Left ventricle myocardium inferior (tissue), 1 donor: ENCODE measurements at places on chromosomes 2 and 18.

- no peak for DNase-seq
These were observed 6.0 kb downstream of the SLC4A3 start for GRCh38 chr2:219633276-219634065.

GRCh38 chr2:67670747-67671183, 273.6 kb downstream of the ETAA1 start:
- DNase-seq: no peak

- DNase-seq: no peak
These were observed 29.5 kb upstream of the ZNF396 start for GRCh38 chr18:35406666-35407065.

DNA sequence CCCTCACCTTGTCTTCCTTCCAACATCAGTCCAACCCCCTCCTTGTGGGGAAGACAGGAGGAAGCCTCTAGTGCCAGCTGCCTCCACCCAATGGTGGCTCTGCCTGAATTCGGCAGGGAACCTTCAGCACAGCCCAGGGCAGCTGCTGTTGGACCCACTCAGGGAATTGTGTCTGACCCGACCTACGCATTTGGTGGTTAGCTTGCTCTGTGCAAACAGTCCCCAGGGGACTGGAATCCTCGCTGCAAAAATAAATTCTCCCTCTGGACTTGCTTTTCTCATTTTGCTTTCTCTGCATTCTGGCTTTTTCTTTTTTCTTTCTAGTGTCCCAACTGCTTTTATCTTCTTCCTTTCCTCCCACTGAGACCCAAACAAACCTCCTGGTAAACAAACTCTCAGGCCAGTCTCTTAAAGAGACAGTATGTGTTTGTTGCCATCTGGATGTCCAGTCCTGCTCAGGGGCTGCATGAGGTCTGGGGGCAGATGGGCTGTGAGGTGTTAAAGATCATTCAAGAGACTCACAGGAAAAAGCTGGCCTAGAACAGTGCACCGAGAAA, 137.7 kb upstream of the HAAO start:
- no peak for DNase-seq

DNA sequence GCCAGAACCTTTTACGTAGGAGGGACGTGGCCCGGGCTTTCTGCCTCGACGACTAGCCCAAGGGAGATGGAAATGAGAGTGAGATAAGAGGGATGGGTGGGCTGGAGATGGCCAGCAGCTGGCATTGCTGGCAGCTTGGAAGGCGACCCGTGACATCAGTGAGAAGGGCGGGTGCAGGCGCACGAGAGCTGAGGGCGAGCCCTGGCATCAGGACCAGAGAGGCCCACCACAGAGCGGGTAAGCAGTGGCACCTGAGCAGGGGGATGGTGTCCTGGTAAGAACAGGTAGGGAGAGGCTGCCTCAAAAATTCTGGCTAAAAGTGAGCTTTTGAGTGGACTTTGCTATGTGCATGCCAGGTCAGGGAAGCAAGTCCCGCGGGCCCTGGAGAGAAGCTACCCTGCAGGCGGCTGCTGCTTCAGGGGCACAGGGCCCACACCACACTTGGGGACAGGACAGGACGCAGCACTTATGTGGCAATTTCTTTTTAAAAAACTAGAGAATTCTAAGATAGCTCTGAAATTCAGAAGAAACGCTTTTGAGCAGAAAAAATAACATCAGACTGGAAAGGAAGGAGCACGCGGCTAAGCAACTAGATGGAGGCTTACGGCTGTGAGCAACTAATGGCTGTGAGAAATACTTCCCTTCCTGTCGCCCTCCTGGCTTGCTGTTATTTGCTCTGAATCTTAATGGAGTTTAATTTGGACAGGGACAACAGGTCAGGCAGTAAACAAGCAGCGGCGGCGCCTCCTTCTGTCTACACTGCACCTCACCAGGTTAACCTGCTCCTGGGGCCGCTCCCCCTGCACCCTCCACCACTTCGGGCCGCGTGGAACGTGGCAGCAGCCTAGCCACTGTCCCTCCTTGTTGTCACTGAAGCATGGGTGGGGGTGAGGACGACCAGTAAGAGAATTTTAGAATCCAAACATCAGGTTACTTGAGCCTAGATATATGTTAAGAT, 20.5 kb downstream of the THAP4 start:
- no peak for DNase-seq

GRCh38 chr2:68263632-68264031, 11.3 kb upstream of the PPP3R1 start:
- DNase-seq: no peak

- peak; percentile 12 for DNase-seq
These were observed 27.6 kb downstream of the CENPO start for GRCh38 chr2:24820598-24821432.

GRCh38 chr2:45102141-45102540, 92.9 kb upstream of the SIX2 start:
- DNase-seq: no peak

DNA sequence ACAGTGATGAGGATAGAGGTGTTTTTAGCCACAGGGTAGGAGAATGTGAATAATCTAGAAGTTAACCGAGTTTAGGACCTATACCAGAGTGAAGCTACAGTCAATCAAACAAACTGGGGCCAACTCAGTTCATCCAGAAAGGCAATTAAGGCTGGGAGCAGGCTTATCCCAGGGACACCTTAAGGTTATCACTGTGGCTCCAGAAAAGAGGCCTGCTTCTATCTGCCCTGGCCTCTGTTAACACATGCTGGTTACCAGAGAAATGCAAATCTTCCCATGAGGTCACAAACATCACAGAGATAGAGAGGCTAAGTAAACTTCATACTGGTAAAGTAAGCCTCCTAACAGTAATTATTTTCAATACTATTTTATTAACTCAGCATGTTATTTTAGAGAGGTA, 93.2 kb upstream of the GRB14 start:
- no peak for DNase-seq

DNA sequence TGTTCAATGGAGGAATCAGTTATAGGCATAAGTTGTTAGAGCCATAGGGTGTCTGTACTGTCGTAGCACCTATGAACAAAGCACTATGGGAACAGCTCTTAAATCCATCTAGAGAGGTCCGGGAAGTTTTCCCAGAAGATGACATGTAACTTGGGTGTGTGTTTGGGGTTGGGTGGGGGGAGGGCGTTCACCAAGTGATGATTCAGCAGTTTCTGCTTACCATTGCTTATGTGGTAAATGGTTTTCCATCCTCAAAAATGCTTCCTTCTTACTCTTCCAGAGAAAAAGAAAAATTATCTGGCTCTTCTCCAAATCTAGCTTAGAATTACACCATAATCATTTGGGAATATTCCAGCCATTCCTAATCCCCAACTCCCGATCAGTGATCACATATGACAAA, 361.1 kb upstream of the ZNF521 start:
- DNase-seq: no peak

DNA sequence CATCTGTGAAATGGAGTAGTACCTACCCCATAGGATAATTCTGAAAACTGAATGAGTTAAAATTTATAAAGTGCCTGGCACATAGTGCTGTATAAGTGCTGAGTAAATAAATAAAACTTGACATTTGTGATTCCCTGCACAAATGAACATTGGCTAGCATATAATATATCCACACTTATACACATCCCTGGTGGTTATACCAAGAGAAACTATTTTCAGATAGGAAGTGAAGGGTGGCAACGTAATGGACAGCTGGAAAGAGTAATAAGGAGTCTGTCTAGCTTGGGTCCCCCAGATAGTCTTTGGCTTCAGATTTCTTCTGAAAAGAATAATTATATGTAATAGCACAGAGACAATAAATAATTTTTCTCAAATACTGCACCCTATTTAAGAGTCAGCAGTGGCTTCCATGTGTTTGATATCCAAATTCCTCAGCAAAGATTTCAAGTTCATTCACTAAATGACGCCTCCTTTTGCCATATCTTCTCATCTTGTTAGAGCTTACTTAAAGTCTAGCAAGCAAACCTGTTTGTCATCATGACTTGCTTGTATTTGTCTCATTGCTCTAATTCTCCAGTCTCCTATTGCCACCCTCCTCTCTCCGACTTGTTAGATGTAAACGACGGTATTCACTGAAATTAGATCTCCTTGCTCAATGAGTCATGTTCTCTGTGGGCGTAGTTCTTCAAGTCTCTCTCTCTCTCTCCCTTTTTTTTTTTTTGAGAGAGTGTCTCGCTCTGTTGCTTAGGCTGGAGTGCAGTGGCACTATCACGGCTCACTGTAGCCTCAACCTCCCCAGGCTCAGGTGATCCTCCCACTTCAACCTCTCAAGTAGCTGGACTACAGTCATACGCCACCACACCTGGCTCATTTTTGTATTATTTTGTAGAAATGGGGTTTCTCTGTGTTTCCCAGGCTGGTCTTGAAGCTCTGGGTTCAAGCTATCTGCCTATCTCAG, 8.7 kb upstream of the ADGRF3 start:
- DNase-seq: no peak

DNA sequence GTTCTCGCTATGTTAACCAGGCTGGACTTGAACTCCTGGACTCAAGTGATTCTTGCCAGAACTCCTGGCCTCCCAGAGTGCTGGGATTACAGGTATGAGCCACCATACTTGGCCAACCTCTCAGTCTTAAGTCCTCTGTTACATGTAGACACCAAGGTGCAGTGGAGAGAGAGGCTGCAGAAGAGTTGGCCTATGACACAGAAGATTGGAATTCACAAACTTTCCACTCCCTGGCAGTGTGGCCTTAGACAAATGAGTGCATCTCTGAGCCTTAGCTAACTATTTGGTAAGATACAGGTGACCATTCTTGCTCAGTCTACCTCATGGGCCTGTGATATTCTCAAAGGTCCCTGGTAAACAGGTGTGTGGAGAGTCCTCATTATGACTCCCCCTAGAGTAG, 159.7 kb downstream of the MYCN start:
- DNase-seq: no peak

DNA sequence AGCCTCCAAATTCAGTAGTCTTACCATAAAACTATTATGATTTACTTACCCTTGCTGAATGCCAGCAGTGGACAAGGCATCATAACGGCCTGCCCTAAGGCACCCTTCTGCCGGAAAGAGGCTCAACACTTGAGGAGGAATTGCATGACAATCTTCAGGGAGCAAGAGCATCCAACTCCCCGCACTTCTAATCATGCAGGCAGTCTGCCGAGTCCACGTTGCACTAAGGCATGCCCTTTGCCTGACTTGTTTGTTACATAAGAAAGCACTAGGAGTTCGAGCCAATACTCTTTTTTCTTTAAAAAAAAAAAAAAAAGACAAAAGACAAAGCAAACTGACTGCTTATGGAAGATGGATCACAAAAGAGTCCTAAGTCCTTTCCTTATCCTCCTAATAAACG, 17.9 kb upstream of the SPTBN1 start:
- peak; percentile 75 for DNase-seq

GRCh38 chr18:56284319-56284718, 354.1 kb downstream of the TXNL1 start:
- no peak for DNase-seq

DNA sequence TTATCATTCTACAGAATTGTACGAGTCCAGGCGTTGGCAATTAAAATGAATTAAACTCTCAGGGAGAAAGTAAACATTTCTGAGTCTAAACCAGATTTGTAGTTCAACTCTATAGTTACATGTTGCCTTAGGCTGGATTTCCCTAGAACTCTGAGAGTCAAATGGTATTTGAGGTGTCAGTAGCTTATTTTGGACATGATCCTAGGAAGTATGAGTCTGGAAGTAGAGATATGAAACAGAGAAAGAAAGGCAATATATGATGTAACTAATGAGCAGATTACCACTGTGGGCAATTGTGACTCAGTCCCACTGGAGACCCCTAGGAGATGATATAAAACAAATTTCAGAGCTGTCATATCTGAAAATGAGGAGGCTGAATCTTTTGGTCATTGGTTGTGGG, 199.1 kb upstream of the UBE2E3 start:
- no peak for DNase-seq

DNA sequence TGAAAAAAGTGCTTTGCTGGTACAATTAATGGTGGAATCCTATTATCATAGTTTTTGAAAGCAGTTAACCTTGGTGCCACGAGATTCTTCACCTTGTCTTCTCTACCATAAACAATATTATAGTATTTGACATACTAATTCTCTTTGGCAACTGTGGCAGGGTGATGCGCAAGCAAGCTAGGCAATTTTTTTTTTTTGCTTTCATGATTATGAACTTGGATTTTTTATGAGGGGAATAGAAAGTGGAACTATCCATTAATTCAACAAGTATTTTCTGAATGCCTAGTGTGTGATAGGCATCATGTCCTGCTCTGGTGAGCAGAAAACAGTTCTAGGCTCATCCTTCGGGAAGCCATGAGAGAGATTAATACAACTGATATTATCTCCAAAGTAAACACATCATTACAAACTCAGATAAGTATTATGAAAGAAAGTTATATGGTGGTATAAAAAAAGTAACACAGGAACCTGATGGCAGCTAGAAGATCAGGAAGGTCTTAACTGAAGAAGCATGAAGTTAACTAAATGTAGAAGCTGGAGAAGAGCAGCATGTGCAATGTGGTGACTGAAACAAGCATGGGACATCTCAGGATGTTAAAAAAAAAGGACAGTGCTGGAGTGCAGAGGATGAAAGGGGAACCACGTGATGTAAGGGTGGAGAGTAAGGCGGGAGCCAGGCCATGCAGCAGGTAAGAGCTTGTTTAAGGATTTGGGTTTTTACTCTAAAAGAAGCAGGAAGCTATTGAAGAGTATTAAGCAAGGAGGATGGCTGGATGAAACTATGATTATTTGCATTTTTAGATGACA, 113.7 kb downstream of the ZEB2 start:
- DNase-seq: no peak

GRCh38 chr18:47865183-47865582, 65.3 kb downstream of the SMAD2 start:
- no peak for DNase-seq

DNA sequence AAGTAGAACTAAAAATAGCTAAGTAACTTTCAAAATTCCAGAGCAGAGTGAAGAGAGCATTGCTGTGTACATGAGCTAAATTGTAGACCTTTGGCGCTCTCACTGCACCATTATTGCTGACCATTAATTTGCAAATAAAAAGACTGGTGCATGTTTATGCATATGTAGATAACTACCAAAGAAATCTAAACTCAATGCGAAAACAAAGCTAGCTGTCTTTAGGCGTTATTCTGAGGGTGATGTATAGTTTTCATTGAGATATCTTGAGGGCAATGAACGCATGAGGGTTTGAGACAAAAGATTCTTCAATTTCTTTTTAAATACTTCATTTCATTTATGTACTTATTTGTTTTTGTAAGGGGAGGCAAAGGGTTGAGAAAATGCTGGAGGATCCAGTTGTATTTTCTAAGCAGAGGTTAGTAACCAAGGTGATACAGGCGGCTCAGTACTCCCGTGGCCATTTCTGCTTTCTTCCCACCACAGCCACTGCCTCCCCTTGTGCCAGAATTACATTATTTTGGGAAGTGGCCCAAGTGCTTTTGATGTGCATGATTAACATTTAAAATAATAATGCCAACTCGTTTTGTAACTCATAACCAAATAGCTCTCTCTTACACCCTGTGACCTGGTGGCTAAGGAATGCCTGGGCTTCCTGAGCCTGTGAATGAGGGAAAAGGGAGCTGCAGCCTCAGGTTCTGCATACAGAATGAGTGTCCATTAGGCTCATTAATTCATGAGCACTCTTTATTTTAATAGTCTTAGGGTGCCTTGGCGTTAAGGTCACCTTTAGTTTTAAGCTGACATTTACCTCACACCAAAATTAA, 797.8 kb upstream of the GYPC start:
- no peak for DNase-seq
